ENCODE measurements at places on chromosomes 16 and 17.

GRCh38 chr17:46121165-46121764 lies 72.0 kb downstream of the KANSL1 start:
- DNase-seq = no peak

GRCh38 chr17:69884846-69885245 lies 190.2 kb upstream of the KCNJ16 start:
- no peak for DNase-seq

DNA sequence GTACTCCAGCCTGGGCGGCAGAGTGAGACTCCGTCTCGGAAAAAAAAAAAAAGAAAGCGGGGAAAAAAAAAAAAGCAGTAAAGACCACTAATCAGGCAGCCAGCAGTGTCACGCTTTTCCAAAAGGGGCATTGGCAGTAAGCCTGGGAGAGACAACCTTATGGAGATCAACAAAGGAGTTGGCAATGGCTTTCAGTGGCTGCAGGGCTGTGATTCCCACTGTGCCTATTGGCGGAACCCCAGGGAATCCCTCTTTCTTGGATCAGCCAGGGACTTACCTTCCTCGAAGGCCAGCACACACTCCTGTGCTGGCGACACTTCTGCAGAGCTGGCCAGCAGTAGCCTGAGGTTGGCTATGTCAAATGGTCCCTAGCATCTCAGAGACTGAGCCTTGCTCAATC lies 43.2 kb upstream of the ZFHX3 start:
- no peak for DNase-seq

GRCh38 chr17:31225831-31226230 lies 71.2 kb downstream of the OMG start:
- DNase-seq = no peak

DNA sequence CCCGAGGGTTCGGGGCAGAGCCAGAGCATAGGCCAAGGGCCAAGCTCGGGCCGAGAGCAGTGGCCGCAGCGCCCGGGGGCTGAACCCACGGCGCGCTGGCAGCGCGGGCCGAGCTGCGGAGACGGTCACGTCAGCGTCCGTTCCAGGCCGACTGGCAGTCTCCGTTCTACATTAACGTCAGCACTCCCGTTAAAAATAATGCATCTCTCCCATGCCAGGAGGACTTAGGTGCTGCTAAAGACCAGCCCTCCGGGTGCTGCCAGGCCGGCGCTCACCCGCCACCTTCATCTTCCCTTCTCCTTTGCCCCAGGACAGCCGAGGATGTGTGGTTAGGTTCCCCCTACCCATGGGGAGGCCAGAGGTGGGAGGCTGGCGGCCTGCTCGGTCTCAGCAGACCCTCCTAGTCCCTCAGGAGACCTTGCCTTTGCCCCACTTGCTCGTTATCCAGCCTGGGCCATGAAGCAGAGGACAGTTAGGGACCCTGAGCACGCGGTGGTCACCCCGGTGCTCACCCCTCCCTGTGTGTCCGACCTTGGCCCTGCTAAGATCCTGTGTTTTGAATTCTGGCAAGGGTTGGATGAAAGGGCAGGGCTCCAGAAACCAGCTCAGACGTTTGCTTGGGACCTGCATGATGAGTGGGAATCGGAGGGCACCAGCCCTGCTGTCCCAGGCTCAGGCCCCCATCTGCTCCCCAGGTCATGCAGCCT lies 572 bp downstream of the MPG start:
- no peak for DNase-seq

DNA sequence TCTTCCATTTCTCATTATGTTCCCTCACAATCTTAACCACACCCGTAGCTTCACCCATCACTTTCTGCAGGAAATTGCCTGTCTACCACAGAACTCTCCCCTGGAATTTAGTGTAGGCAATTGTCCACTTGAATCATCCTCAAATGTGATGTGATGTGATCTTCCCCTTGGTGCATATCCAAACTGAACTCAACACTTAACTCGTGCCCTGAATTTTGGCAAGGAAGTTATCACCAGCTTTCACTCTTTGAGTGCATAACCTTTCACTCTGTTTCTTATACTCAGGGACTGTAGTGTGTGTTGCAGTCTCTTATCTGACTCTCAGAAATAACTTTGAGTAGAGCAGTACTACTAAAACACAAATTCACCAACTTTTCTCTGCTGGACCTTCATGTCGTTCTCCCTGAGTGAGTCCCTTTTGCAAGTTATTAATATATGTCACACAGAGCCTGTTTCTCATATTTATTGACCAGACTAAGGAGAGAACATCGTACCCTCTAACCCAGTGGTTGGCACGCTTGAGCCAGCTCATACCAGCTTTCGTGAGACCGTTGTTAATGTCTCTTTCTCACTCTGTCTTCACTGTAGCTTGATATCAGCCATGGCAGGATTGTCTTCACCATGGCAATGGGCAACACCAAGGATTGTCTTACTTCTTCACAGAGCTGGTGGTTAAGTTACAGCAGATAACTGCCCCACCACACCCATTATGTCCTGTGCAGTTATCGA lies 558.9 kb upstream of the HSBP1 start:
- no peak for DNase-seq

GRCh38 chr16:71895679-71896365 lies 491 bp downstream of the IST1 start:
- DNase-seq = no peak

- no peak for DNase-seq
These were observed 530 bp downstream of the PCGF2 start for GRCh38 chr17:38747463-38748148.

GRCh38 chr17:81866440-81867169 lies 4.5 kb downstream of the ARHGDIA start:
- DNase-seq = no peak

- DNase-seq = no peak
These were observed 332.0 kb downstream of the BCAS3 start for GRCh38 chr17:61009663-61010062.

DNA sequence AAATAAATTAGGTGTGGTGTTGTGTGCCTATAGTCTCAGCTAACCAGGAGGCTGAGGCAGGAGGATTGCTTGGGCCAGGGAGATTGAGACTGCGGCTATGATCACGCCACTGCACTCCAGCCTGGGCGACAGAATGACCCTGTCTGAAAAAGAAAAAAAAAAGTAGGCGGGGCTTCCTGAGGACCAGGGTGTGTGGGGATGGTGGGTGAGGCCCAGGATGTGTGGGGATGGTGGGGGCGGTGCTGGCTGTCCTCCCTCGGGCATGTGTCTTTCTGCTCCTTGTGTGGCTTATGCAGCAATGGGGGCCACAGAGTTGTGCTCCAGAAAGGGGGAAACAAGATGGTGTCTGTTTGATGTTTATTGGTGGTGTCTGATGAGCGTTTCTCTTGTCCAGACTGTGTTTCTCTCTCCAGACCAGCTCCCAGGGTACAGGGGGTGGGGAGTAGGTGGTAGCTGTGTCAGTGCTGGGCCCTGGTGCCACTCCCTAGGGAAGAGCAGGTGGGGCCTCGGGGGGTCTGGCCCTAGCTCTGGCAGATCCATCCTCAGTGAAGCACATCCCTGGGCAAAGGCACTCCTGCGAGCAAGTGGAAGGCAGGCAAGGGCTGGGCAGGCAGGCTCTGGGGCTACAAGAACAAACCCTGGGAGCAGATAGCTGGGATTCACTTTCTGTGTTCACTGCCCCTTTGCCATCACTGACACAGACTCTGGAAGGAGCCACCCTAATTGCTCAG lies 2.3 kb downstream of the LCAT start:
- no peak for DNase-seq

DNA sequence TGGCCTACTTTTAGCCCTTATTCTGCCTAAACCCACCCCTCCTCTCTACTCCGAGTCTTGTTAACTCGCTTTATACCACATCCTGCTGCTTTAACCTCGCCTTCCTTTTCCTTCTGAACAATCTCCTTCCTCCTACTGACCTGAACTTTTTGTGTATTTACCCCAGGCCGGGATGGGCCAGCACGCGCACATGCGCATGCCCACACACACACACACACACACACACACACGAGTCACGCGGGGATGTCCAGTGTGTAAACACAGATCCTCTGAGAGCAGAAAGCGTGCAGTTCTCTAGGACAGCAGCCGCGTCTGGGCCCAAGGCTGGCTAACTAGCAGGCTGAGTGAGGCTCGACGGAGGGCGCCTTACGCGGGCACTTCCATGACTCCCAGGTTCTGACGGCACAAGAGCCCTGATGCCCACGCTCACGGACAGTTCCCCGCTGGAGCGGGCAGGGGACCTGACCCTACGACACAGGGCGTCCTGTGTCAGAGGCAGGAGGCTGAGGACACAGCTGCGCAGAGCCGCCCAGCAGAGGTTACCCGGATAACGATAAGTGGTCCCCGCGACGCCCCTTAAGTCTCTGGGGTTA lies 610 bp downstream of the PIK3R5 start:
- no peak for DNase-seq

DNA sequence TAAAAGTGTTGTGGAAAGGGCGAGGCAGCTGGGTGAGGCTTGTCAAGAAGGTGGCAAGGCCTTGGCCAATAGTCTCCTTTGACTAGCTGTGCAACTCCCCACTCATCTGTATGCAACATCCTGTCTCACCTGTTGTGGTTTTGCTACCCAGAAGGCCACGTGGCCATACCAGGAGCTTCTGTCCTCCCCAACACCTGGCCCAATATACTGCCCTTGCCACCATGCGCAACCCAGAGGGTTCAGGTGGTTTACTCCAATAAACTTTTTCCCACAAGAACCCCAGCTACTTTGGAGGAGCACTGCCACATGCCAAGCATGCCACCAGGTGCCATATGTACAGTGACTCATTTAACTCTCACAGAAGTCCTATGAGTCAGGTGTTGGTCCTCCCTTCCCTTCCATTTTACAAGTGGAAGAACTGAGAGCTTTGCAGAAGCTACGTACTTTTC lies 10.2 kb downstream of the MYO19 start:
- no peak for DNase-seq

GRCh38 chr16:17301184-17301583 lies 169.6 kb downstream of the XYLT1 start:
- no peak for DNase-seq

DNA sequence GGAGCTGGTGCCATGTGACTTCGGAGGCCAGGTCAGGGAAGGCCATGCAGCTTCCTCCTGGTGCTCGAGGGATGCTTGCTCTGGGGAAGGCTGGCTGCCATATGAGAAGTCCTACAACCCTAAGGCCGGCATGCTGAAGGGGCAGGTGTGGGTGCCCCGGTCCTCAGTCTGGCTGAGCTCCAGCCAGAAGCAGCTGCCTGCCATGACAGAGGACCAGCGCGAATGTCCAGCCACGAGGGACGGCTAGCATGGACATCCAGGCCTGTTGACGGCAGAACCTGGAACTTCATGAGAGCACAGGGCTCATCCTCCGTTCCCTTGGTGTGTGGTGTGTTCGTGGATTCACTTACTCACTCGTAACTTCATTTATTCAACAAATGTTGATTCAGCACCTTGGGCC lies 140.6 kb downstream of the IRF8 start:
- no peak for DNase-seq

GRCh38 chr16:86257546-86257945 lies 252.8 kb upstream of the FOXF1 start:
- DNase-seq = no peak

DNA sequence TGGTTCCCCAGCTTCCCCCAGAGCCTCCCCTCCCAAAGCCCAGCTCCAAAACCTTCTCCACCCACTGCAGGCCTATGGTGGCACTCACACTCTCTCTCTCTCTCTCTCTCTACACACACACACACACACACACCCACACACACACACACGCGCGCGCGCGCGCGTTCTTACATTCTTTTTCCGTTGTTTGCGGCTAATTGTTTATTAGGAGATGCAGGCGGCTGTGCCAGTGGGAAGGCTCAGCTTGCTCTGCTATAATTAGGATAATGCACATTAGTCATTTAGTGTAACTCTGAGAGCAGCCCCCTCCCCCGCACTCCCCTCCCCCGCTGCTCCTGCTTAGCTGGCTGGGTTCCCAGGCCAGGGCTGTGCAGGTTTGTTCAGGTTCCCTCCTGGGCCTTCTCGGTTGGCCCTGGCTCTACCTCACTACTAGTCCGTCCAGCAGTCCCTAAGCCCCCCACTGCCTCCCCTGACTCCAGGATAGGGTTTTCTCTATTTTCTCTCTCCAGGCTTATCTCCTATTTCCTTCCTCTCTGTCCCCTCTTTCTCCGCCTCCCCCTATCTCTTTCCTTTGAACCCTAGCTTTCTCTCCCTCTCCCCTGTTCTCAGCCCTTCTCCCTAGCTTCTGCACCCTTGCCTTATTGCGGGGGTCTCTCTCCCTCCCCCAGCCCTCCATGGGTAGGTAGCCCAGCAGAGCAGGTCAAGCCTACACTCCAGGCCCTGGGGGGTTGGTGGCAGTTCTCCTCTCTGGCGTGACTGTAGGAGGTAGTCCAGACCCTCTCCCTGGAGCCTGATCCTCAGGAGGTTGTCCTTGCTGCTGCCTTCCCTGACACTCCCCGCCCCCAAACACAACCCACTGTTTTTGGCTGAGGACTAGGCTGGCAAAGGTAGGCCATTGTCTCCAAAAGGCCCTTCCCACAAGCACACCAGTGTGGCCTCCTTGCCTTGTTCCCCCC lies 34.0 kb downstream of the TMEM132E start:
- DNase-seq = peak; percentile 84

DNA sequence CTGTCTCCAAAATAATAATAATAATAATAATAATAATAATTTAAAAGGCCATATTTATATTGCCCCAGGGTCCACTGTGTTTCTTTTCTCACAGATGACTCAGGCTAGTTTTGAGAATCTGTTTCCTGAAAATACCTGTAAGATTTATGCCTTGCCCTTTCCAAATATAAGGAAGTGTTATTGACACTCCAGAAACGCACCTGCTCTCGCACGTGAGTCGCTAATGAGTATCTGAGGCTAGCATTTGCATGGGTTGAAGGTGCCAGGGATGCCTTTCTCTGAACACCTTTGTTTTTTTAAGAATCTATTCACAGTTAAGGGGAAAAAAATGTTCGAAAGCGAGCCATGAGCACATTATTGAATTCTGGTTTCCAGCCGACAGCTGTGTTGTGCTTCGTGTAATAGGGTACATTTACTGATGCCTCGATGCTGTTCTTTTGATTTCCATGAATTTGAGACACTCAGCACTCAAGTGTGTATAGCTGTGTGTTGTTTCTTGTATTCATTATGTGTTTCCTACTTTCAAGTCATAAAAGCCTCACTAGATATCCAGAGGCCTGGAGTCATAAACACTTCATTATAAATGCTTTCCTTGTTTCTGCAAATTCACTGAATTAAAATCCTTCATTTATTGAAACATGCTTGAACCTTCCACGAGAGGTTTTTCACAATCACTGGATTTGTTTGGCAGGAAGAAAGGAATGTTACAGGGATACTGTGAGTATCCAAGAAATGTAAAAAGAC lies 45.0 kb upstream of the NOL11 start:
- DNase-seq = peak; percentile 66

GRCh38 chr16:87033021-87033471 lies 284.1 kb downstream of the C16orf95 start:
- DNase-seq = no peak

DNA sequence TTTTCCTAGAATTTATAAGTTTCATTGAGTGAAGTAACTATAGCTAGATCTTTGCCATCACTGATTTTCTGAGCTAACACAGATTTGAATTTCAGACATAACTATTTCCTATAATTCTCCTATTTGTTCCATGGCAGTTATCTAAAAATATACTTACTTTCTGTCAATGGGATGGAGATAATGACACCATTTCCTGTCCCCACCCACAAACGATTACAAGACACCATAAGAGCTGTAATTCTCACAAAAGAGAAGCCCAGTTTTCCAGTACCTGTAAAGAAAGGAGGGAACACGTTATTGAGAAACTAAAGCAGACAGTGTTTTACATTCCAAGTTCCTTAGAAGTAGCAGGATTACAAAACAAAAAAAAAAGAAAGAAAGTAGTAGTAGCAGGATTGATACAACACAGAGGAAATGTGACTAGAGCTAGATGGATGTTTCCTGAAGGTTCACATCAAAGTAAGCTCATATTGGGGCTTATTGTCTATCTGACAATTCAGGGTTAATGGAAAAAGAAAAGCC lies 110.9 kb upstream of the TOB1 start:
- DNase-seq = no peak

GRCh38 chr17:69187294-69187693 lies 41.3 kb downstream of the ABCA10 start:
- DNase-seq = no peak
